Naive B cell (primary cell): ENCODE measurements at places on chromosomes 12 and 14.

- no peak for DNase-seq
These were observed 1082.9 kb downstream of the BCL11B start for GRCh38 chr14:98189062-98189461.

GRCh38 chr14:50345846-50346422, 33.8 kb downstream of the DMAC2L start:
- DNase-seq, result no peak

GRCh38 chr12:131499160-131499863, 211.6 kb upstream of the SFSWAP start:
- no peak for DNase-seq

- DNase-seq, result no peak
These were observed 47.6 kb upstream of the ATP2B1 start for GRCh38 chr12:89756194-89756584.

- DNase-seq, result no peak
These were observed 26.7 kb downstream of the SPX start for GRCh38 chr12:21552635-21553328.

DNA sequence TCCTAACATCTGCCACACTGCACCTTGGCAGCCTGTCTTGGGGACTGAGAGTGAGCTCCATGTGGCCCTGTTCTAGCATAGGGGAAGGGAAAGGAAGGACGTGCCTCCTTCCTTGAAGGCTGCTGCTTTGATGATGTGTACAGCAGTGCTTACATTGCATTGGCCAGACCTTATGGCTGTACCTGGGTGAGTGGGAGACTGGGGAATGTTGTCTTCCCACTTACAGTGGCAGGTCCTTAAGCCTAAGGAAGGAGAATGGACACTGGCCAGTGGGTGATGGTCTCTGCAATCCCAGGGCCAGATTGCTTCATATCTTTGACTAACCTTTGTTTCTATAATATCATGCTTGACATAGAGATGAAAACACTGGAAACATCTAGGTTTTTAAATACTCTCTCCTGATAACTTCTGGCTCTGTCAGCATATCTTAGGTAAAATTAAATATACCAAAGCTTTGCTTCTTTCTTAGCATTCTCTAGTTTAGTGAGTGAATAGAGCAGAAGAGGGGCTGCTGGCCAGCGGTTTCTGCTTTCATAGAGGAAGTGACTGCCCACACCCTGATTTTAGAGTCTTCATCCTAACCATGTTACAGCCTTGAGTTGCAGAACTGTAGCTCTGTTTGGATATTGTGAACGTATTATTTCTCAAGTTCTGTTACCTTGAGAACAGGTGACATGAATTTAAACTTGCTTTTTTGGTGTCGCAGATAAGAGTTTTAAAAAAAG, 27.2 kb downstream of the KLC1 start:
- DNase-seq, result no peak

DNA sequence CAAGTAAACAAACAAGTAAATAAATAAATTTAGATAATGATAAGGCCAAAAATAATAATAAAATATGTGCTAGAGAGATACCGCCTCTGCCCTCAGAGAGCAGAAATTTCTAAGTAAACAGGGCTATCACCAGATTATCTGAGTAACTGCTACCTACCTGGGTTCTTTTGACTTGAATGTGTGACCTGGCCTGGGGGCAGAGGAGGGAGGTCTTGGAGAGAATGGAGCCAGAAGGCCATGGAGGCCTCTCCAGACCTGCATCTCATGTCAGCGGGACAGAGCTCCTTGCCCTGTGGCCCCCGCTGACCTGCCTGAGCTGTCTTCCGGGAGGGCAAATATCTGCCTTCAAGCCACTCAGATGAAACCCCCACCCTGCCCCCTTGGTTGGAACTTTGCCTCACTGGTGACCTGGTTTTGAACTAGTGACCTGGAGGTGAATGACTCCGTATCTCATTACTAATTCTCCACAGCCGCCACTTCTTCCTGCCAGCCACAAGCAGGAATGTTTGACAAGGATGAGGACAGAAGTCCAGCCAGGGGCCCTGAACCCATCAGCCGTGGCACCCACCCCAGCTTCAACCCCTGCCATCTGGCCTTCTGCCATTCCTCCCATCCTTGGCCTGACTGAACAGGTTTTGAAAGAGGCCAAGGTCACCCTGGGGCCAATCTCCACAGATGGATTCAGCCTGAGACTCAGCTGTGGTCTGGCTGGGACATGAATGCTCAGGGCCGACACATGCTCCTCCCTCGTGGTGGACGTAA, 86.8 kb upstream of the PARP11 start:
- DNase-seq, result no peak

GRCh38 chr14:32167907-32168306, 33.9 kb upstream of the RNU6-7 start:
- no peak for DNase-seq

GRCh38 chr12:102478405-102479098, 1.8 kb downstream of the IGF1 start:
- DNase-seq, result no peak

DNA sequence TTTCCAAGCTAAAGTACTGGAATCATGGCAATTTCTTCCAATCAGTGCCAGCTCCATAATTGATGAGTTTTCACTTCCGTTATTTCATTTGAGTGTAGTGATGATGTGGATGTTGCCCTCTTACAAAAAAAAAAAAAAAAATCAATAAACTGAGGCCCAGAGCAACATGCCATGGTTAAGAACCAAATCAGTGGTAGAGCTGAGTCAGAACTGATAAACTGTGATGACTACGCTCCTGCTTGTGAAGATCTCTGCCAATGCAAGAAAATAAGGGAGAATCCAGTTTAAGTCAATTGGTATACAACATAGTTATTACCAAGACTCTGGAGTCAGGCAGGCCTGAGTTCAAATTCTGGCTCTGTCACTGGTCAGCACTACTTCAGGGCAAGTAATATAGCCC, 102.7 kb downstream of the GPR135 start:
- DNase-seq, result no peak

DNA sequence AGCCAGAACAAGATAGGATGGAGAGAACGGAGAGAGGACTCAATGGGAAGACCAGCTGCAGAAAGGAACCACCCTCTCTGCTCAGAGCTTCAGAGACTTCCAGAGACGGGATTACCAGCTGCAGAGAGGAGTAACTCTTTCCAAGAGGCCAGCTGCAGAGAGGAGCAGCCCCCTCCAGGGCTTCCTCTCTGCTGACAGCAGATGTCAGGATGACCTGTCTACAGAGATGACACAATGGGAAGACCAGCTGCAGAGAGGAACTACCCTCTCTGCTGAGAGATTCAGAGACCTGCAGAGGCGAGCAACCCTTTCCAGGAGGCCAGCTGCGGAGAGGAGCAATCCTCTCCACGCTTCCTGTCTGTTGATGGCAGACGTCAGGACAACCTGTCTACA, 61.8 kb downstream of the KLRG1 start:
- DNase-seq, result no peak

- no peak for DNase-seq
These were observed 106.0 kb downstream of the ITPR2 start for GRCh38 chr12:26726956-26727355.

DNA sequence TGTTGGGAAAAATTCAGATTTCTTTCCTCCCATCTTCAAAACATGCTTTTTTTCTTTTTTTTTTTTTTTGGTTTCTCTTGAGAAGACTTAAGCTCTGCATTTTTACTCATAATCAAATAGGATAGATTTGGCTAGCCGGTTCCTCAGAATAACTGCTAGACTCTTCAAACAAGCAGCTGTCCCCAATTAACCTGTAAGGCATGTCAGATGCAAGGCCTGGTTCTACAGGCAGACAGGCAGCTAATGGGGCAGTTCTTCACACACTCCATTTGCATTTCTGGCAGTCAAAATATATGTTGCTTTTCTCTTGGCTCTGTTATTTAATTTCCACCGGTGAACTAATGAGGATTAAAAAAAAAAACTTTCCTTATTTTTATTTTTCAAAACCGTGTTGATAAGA, 228.0 kb upstream of the ATP2B1 start:
- no peak for DNase-seq

DNA sequence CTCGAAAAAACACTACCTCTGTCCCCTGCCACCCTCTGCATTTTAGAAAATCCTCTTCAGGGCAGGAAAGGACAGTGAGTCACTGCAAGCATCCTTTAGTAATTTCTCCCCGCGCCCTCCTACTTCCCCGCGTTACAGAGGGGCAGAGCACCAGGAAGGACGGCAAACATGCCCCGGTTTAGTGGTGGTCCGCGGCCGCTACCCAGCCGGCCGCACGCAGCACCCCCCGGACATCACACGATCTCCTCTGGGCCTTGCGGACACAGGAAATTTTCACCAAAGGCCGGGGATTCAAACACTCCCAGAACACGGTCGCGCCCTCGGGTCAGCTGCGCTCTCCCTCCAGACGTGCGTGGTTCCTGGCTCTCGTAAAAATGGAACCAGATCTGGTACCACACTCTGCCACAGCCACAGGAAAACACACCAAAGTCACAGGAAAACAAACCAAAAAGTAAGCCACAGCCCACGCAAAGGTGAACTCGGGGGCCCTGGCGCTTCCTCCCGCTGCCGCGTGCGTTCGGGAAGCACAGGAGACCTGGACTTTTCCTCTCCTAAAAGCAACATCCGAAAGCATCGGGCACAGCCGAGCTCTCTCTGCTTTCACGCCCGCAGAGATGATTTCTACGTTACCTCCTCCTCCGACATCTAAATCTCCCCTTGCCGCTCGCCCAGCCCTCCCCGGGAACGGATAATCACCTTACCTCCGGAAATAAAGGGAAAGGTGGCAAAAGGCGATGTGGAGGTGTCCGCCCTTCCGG, 839 bp downstream of the SLC38A1 start:
- peak; percentile 41 for DNase-seq

DNA sequence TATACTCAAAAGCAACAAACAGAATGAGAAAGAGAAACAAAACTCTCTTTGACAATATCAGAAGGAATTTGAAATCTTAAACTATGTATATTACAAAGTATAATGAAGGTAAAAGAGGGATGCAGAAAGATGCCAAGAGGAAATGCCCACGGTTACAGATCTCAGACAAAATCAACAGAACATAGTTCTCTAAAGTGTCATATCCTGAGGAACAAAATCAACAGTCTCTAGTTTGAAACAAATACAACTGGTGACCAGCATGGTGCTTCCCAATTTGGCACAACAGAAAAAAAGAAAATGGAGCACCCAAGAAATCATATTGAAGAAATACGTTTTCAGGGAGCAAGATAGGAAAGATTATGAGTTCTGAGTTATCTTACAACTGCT, 116.5 kb downstream of the METTL25 start:
- no peak for DNase-seq

DNA sequence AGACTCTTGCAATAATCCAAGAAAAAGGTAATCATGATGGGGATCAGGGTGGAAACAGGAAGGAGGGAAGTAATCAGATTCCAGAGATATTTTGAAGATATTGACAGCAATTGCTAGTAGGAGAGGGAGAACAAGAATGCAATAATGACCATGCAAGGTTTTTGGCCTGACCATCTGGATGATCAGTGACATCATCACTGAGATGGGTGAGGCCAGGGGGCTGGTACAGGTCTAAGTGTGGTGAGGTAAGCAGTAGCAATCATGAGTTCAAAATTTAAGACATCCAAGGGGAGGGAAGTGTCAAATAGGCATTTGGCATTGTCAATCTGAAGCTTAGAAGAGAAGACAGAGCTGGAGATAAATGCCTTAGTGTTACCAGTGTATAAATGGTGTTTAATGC, 24.8 kb upstream of the CLMN start:
- DNase-seq, result no peak

- no peak for DNase-seq
These were observed 273.5 kb downstream of the ADAMTS20 start for GRCh38 chr12:43278541-43278832.

GRCh38 chr12:125192690-125193221, 127.5 kb downstream of the AACS start:
- no peak for DNase-seq

- DNase-seq, result no peak
These were observed 342.3 kb downstream of the PDZRN4 start for GRCh38 chr12:41530441-41530840.

DNA sequence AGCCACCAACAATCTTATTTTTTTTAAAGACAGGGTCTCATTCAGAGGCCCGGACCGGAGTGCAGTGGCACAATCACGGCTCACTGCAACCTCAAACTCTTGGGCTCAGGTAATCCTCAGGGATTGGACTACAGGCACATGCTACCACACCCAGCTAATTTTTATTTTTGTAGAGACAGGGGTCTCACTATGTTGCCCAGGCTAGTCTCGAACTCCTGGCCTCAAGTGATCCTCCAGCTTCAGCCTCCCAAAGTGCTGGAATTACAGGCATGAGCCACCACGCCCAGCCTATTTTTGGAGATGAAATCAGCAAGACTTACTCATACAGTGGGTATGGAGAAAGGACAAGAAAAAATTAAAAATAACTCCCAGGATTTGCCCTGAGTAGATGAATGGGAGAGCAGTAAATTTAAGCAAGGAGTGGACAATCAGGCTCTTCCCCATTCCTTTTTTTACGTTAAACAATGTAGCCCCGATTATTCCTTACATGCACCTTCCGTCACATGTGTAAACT, 13.2 kb downstream of the FMNL3 start:
- DNase-seq, result no peak

GRCh38 chr14:65263177-65263788, 149.2 kb upstream of the FUT8 start:
- no peak for DNase-seq

DNA sequence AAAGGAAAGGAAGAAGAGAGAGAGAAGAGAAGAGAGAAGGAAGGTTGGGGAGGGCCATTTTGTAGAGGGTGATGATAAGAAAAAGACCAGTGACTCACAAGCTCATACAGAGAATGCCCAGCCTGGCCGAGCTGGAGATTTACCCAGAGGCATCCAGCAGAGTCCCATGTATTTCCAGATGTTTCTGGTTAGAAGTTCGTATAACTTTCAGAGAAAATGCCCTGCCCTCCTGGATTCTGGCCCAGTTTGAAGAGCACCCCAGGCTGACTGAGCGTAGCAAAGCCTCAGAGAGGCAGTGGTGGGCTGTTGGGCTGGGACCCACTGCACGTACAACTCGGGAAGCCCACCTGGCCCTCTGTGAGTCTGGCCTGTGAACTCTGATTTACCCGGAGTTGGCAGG, 221.8 kb downstream of the SLC41A2 start:
- no peak for DNase-seq

GRCh38 chr14:93042968-93043940, 72.5 kb downstream of the ITPK1 start:
- no peak for DNase-seq

- DNase-seq, result no peak
These were observed 9.0 kb upstream of the NUMB start for GRCh38 chr14:73467377-73467776.

- DNase-seq, result no peak
These were observed 13.9 kb upstream of the NR4A1 start for GRCh38 chr12:52037248-52037861.

- no peak for DNase-seq
These were observed 21.4 kb downstream of the ACVR1B start for GRCh38 chr12:51972849-51973273.
